ENCODE measurements at places on chromosomes 6 and 20.

- DNase-seq, result no peak
Observed at GRCh38 chr6:145627451-145627850, 107.9 kb downstream of the EPM2A start.

GRCh38 chr6:33091957-33092356 is 16.2 kb downstream of the HLA-DPB1 start:
- DNase-seq, result no peak

DNA sequence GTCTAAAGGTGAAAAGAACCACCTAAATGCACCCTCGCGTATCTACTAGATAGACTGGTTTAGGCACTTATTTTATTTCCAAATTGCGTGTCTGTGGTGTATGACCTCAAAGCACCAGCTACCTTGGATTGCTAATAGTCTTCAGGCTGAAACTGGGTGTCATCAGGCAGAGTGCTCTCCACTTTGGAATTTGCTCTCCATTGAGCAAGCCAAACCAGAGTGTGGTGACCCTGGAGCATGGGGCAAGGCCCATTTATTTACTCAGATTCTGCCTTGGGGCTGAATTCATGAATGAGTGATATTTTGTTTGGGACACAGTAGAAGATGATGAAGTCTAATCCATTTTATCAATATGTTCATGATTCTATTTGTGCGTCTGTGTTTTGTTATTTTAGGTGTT is 812.8 kb upstream of the SLC35B3 start:
- no peak for DNase-seq

- no peak for DNase-seq
Observed at GRCh38 chr6:145278163-145278807, 457.0 kb downstream of the EPM2A start.

DNA sequence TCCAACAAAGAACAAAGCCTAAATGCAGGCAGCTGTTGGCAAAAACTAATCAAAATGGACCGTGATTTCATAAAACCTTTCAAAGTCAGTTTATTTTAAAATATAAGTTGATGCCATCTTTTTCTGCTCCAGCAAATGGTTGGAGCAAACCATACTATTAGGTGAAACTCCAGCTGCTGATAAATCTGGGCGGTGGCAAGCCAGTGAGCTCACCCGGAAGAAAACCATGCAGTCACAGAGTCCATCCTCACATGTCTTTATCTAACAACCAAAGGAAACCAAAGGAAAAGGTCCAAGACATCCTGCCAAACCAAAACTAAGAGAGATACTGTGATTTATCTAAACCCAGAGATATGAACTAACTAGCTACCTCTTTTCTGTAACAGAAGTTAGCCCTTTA is 72.6 kb downstream of the HIVEP2 start:
- DNase-seq, result no peak

DNA sequence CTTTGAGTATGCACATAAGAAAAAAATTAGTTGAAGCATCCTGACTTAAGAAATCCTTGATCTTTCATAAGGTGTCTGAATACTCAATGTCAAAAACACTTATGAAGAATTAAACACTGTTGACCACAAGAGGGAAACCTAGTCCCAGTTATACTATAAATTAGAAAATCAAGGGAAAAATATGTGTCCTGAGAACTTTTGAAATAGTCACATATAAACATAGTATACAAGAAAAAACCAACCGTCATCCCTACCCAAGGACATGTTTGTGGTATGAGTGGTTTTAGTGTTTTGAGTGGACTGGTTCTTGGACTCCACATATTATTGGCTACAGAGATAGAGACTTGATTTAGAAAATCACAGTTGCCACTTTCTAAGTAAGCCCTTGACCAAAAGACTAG is 7.6 kb upstream of the HLA-DRA start:
- no peak for DNase-seq

All from NCI-H1092 (cell line).